Cardiac fibroblast (primary cell): ENCODE measurements at places on chromosomes 11 and 22.

GRCh38 chr11:34594603-34595002 lies 26.3 kb upstream of the EHF start:
- peak; percentile 15 for DNase-seq

- no peak for DNase-seq
Observed at GRCh38 chr22:47168441-47168840, 406.0 kb downstream of the TBC1D22A start.

DNA sequence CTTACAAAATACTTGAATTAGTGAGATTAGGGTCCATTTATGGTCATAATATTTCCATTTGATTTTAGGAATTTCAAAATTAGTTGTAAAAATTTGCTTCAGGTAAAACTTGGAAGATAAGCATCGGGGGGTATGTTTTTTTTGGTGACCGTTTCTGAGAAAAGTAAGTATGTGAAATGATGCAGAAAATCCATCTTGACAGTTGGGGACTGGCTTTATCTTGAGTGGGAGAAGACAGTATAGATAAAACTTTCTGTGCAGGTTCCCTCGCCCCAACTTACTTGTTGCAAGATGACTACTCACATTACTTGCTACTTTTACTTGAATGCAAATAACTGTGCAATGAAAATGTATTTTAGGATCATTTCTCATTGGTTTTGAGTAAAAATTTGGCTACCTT lies 49.5 kb downstream of the DNAJC24 start:
- DNase-seq: no peak

DNA sequence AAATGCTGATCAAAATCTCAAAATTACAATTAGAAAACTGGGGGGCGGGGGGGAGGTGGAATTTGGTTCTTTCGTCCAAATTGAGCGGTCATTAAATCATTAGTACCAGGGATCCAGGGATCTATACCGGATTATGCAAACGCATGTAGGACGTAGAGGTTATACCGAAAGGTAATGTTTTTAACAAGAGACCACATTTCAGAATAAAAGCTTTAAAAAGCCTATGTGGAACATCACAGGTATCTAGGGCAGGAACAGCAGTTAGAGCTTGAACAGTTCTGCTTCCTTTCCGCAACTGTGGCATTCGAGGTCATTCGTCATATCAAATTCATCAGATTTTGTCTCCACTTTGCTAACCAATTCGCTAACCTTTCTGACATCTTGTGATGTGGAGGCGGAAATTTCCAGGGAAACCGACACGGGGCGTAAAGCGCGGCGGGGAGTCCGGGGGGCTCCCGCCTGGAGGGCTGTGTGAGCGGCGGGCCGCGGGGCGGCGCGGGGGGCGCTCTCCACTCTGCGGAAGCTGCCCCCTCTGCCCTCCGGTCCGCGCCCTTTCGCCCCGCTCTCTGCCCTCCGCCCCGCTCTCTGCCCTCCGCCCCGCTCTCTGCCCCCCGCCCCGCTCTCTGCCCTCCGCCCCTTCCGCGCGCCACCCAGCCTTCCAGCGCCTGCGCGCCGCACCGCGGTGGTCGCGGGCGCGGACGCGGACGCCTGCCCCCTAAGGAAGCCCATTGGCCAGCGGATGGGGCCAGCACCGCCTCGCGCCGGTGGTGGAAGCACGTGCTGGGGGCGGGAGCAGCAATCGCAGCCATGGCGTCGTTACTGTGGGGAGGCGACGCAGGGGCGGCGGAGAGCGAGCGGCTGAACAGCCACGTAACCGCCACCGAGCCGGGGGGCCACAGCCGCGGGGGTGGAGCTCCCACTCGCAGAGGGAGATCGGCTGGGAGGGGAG lies at the start of gene DDX25:
Gene DDX25 (plus strand): TSS at position 798 of the 949 bp plus-strand sequence. CDS start 10 bp downstream, at position 808.
- no peak for DNase-seq

DNA sequence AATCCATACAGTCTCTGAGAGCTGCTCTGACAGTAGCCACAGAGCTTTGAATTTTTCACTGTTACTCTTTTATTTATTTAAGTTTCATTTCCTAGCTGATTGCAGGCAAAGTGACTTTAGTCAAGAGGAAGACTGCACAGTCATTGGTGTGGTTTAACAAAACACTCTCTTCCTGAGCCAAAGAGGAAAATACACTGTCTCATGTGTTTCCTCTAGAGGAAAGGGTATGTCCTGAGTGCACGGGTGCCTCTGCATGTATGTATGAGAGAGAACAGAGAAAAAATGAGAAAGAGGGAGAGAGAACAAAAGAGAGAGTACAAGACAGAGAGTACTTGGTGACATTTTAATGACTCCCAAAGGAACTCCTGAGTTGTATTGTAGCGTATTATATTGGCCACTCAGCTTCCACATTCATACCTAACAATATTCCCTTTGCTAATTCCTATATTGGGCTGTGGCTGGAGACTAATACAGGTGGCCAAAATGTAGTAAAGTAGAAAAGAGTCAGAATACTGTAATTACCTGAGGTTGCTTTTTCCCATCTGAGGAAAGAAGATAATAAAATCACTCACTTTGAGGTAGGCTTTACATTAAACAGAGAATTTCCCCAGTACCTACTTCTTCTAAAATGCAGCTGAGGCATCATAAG lies at the start of gene OR4D9:
Gene OR4D9 (plus strand): TSS at position 599 of the 649 bp plus-strand sequence. CDS start 3,374 bp downstream, outside the sequence.
- DNase-seq: peak; percentile 3

DNA sequence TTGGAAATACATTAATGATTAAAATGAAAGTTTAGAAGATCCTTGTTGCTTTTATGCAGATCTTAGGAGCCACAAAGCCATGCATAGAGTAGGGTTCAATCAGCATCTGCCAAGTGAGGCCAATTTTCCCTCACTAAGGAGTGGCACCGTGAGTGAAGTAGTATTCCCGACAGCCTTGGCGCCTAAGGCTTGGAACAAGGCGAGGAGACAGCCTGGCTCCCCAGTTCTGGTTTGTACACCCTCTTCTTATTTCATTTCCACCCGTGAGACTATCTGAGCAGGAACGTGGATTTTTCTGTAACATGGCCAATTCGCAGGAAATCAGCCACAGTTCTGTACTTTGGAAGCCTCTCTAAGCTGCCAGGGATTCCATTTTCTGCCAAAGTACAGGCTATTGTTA lies 22.6 kb downstream of the FADS2 start:
- no peak for DNase-seq

GRCh38 chr22:27192135-27192829 lies 534.9 kb downstream of the MIAT start:
- no peak for DNase-seq

- DNase-seq: peak; percentile 33
Observed at GRCh38 chr11:121367001-121367843, 74.7 kb downstream of the SC5D start.

GRCh38 chr11:35598254-35599125 lies 19.8 kb upstream of the FJX1 start:
- no peak for DNase-seq

GRCh38 chr11:34627197-34627596 lies 6.3 kb downstream of the EHF start:
- no peak for DNase-seq

DNA sequence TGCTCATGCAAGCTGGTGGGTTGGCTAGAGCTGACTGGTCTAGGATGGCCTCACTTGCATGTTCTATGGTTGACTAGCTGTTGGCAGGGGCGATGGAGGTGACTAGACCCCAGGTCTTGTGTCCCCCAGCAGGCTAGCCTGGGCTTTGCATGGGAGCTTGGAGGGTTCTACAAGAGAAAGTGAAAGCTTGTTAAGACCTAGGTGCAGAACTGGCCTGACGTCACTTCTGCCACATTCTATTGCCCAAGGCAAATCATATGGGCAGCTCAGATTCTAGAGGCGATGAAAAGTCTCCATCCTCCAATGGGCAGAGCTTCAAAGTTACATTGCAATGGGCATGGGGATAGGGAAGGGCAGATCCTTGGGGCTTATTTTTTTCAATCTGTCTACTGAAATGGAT lies 170.9 kb downstream of the MIAT start:
- DNase-seq: no peak

- no peak for DNase-seq
Observed at GRCh38 chr22:36758792-36759271, 17.1 kb downstream of the IFT27 start.

GRCh38 chr11:62498031-62498430 lies 48.6 kb downstream of the AHNAK start:
- no peak for DNase-seq

GRCh38 chr11:100442017-100442416 lies 245.1 kb upstream of the ARHGAP42 start:
- no peak for DNase-seq

GRCh38 chr22:19962246-19962908 lies 20.8 kb upstream of the TXNRD2 start:
- DNase-seq: peak; percentile 89

- no peak for DNase-seq
Observed at GRCh38 chr22:25558341-25558740, 6.1 kb upstream of the GRK3 start.

- no peak for DNase-seq
Observed at GRCh38 chr11:45710561-45710960, 45.1 kb upstream of the CHST1 start.

- DNase-seq: no peak
Observed at GRCh38 chr11:33178443-33179180, 17.3 kb upstream of the CSTF3 start.

DNA sequence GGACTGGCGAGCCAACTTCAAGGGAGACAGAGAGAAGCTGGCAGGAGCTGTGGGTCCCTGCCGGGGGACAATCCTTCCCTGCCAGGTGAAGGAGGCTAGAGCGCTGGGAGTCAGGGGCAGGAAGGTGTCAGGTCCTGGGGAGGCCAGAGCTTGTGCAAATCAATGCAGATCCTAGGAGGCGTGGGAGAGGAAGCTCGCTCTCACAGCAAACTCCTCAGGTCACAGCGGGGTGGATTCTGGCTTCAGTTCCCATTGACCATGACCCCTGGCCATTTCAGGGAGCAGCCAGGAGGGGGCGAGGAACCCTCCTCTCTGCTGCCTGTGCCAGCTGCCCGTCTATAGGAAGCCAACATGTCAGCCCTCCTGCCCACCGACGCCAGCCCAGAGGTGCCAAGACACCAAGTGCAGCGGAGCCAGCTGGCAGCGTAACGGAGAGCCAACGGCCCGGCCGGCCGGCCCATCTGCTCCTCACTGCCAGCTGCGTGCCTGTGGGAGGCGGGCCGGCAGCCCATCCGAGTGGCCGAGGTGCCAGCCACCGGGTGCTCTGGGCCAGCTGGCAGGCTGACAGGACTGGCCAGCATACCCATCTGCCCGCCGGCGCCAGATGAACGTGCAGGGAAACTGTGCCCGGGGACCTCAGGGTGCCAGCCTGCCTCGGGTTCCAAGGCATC lies 374.8 kb downstream of the MIAT start:
- no peak for DNase-seq

DNA sequence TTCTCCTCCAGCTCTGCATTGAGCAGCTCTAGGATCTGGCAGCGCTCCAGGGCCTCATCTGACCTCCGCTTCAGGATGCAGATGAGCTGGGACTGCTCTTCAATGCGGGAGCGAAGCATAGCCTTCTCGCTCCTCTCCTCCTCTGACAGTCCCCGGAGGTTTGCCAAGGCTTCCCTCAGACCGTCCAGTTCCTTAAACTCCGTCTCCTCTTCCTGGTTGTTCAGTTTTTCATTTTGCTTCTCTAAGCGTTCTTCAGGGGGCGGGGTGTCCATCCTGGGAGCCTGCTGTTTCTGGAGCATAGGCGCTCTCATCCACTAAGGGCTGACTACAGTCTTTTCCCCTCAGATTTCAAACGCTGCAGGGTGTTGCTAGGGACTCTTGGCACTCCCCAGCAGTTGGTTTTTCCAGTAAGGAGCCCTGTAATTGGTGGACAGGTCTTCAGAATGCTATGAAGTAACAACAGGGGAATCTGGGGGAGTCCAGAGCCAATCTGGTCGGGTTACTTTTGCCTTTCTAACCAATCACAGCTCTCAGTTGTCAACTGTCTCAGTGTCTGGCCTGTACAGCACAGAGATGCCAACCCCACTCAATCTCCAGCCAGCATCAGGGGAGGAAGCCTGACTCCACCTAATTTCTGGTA lies at the start of gene CCDC89:
Gene CCDC89 (minus strand): TSS at position 376 of the 640 bp plus-strand sequence. CDS start 65 bp downstream, at position 311.
- peak; percentile 99 for DNase-seq

- no peak for DNase-seq
Observed at GRCh38 chr11:58674609-58675008, 52.1 kb downstream of the CNTF start.

GRCh38 chr11:71525938-71526495 lies 1.1 kb upstream of the KRTAP5-7 start:
- no peak for DNase-seq

DNA sequence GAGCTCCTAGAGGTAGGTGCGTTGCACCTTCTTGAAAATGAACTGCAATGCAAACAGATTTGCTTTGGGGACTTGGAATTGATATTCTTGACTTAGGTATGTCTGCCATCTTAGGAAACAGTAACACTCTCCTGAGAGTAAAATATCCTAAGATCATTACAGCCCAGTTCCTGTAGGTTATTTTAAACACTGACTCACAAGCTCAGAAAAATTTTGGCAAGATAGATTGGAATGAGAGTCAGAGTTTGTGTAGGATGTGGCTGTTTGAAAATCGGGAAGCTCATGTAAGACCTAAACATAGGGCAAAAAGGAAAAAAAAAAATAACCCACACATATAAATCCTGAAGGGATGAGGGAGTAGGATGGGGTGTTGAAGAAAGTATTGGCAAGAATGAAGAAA lies 377.0 kb upstream of the LRRC4C start:
- DNase-seq: no peak

DNA sequence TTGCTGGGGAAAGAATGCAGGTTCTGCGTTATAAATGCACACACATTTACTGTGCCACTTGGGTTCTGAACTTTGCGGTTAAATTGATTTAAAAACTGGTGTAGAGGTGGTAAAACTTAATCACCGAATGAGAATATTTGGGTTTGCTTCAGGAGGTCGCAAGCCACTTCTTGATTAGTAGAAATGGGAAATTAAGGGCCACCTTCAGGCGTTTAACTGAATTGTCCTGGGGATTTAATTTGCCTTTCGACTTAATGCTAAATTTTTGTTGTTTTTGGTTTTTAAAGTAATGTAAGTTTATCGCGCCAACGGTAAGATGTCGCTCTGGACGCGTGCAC lies 459 bp upstream of the NCR3LG1 start:
- no peak for DNase-seq

DNA sequence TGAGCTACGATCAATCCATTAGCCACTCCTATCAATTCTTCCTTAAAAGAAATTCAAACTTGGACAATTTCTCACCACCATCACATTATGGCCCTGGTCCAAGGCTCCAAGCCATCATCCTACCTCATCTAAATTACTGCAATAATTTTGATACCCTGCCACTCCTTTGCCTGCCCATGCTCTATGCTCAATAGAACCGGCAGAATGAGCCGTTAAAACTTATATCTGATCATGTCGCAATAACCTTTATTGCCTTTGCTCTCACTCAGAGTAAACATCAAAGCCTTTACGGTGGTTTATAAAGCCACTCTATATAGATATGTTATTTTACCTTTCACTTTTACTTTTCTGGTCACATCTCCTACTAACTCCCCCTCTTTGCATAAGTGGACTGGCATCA lies 2392.1 kb upstream of the RAG2 start:
- no peak for DNase-seq
